ENCODE measurements at places on chromosomes 5 and 9. TPM values are rescaled to one million over a fixed set of nuclear protein-coding genes. Genes with fewer than 3 reads are reported as not detected.

GPR151 gene
- not detected for total RNA-seq

ARID3C gene
- total RNA-seq = not detected

PIP5KL1 gene
- total RNA-seq = 3.4 TPM

PAM gene
- 372 TPM for total RNA-seq

GRCh38 chr9:83304686-83305085 is 233.5 kb downstream of the FRMD3 start:
- H3K4me3 ChIP-seq = no peak overlapping the region
- peaks cover 27% of the 10 kb centered on the region for H3K4me1 ChIP-seq
- H3K27me3 ChIP-seq = no peaks in the 10 kb centered on the region
- peak overlapping the region; percentile 53 for H3K27ac ChIP-seq
- H3K36me3 ChIP-seq = no peaks in the 10 kb centered on the region

DNA sequence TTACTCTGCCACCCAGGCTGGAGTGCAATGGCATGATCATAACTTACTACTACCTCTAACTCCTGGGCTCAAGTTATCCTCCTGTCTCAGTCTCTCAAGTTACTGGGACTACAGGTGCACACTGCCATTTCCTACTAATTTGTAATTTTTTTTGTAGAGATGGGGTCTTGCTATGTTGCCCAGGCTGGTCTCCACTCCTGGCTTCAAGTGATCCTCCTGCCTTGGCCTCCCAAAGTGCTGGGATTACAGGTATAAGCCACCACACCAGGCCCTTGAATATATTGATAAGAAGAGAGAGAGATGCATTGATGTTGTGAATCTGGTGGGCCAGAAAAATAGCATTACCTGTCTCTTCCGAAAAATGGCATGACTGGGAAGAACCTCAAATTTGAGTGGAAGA is 21.0 kb upstream of the RCL1 start:
- H3K4me1 ChIP-seq = no peaks in the 10 kb centered on the region
- no peak overlapping the region for H3K27ac ChIP-seq
- ATAC-seq = no peak
- H3K36me3 ChIP-seq = no peaks in the 10 kb centered on the region
- H3K27me3 ChIP-seq = peaks cover 5% of the 10 kb centered on the region

DNA sequence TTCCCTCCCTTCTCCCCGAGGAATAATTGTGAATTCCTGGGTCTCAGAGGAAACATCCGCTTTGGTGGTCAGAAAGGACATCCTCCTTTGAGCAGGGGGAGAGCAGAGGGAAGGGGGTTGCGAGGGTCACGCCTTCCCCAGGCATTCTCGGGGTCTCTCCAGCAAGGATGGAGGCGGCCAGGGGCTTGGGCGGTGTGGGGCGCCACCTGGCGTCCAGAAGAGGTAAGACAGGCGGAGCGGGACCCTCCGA is 129.1 kb downstream of the KCNIP1 start:
- no peaks in the 10 kb centered on the region for H3K27me3 ChIP-seq
- H3K27ac ChIP-seq = peak overlapping the region; percentile 56

- no peak overlapping the region for H3K27ac ChIP-seq
- ATAC-seq = no peak
- H3K27me3 ChIP-seq = peaks cover 7% of the 10 kb centered on the region
- no peaks in the 10 kb centered on the region for H3K4me1 ChIP-seq
- H3K4me3 ChIP-seq = no peak overlapping the region
- no peaks in the 10 kb centered on the region for H3K36me3 ChIP-seq
Observed at GRCh38 chr9:85420750-85421149, 321.0 kb downstream of the AGTPBP1 start.

- ATAC-seq = no peak
- no peaks in the 10 kb centered on the region for H3K27me3 ChIP-seq
- no peaks in the 10 kb centered on the region for H3K36me3 ChIP-seq
- no peak overlapping the region for H3K4me3 ChIP-seq
Observed at GRCh38 chr5:167730121-167730520, 561.3 kb upstream of the WWC1 start.

- H3K4me1 ChIP-seq = peaks cover 28% of the 10 kb centered on the region
- peaks cover 54% of the 10 kb centered on the region for H3K36me3 ChIP-seq
- H3K27ac ChIP-seq = no peak overlapping the region
- H3K4me3 ChIP-seq = no peak overlapping the region
- ATAC-seq = no peak
Observed at GRCh38 chr5:43073597-43074546, 33.8 kb upstream of the ANXA2R start.

- H3K4me3 ChIP-seq = no peak overlapping the region
- no peaks in the 10 kb centered on the region for H3K36me3 ChIP-seq
- ATAC-seq = no peak
- H3K27ac ChIP-seq = no peak overlapping the region
- H3K27me3 ChIP-seq = no peaks in the 10 kb centered on the region
Observed at GRCh38 chr5:104061707-104062106, 499.1 kb upstream of the NUDT12 start.

Measured in gastroesophageal sphincter (tissue), 4 donors.